NCI-H1436 treated with DMSO at 0.1 percent for 48 hours (cell line): ENCODE measurements at places on chromosomes 2 and 18.

- no peak for DNase-seq
Observed at GRCh38 chr18:69720422-69720821, 227.3 kb downstream of the CD226 start.

DNA sequence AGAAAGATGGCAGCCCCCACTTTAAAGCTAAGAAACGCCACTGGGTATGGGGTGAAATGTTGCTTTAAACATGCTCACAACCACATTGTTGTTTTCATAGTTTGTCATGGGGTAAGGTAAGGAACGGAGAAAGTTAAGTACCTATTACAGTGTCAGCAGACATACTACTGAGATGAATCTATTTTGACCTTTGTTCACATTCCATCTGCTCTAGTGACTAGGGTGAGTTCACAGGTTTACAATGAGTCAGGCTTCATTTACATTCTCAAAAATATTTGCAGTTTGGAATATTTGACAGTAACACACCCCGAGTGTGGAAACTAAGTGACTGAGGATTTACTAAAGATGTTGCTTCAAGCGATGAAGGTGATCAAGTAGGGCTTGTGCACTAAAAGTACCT lies 428.7 kb upstream of the ACVR2A start:
- DNase-seq: no peak

GRCh38 chr2:33903215-33903614 lies 304.1 kb upstream of the FAM98A start:
- no peak for DNase-seq

DNA sequence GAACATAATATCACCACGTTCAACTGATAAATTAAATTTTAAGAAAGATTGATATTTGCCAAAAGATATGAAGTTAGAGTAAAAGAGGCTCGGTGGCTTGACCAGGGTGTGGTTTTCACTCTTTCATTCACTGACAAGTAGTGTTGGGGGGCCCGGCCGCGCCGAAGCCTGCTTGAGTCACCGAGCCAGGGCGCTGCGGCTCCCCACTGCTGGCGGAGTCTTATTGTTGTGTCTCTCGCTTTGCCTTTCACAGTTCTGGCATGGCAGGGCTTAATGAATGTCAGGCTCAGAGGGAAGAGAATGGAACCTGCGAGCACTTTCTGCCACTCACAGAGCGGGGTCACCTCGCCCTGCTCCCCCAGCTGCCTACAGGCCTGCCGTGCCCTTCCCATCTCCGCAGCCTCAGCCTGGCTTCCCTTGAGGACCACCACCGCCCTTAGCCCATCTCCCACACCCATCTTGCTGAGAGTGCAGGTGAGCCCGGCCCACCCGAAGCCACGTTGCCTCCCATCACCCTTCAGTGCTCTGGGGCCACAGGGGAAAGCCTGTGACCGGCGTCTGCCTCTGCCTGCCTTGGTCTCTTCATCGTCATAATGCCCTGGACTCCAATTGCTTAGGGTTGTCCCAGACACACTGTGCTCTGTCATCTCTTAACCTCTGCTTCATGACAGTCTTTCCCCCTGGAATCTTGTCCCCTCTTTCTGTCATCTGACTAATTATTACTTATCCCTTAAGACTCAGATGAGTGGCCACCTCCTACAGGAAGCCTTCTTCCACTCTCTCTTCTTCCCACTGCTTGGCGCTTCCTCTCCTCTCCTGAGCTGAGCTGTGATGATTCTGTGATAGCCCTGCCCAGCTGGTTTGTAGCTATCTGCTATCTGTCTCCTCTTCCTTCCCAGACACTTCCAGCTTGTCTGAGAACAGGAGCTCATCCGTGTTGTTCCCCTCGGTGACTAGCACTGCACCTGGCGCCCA lies 142.5 kb downstream of the FAM210A start:
- no peak for DNase-seq
